ENCODE measurements at places on chromosomes 11 and 22. TPM values are rescaled to one million over a fixed set of nuclear protein-coding genes. Genes with fewer than 3 reads are reported as not detected.

DNA sequence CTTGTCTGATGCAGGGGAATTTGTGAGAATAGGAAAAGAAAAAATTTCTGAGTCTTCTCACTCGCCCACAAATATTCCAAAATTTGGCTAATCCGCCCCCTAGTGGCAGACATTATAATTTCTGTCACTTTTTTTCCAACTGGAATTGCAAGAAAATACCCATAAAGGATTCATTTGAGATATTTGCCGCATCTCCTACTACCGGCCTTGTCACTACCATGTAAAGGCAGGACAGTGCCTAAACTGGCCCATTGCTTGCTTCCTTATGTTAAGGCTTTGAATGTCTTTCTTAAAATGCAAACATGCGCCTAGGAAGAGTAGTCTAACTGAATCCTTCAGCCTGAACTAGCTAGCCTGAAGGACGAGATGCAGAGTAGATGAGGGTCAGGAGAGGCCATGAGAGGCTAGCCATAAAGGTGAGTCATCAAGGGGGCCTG lies 9.3 kb upstream of the CEP295 start:
- H3K36me3 ChIP-seq = no peaks in the 10 kb centered on the region
- DNase-seq = no peak
- no peak overlapping the region for H3K27ac ChIP-seq
- H3K4me3 ChIP-seq = no peak overlapping the region
- H3K27me3 ChIP-seq = no peaks in the 10 kb centered on the region
- no peaks in the 10 kb centered on the region for H3K4me1 ChIP-seq

CTSW gene
- total RNA-seq = not detected

DNA sequence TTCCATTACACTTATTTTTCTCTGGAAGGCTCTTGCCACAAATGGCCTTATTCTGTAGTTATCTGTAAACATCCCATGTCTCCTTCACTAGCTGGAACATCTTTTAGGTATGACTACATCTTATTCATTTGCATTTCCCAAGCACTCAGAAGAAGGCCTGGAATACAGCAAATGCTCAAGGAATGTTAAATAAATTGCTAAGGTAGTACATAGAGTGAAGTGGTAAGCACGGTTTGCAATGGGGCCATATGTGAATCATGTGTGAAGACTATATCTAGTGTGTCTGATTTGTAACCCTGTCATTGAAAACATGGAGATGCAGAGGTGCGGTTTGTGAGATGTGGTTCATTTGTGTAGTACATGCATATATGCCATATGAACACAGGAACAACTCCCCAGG lies 33.5 kb downstream of the GDPD4 start:
- no peak overlapping the region for H3K27ac ChIP-seq
- no peaks in the 10 kb centered on the region for H3K36me3 ChIP-seq
- no peaks in the 10 kb centered on the region for H3K27me3 ChIP-seq

DNA sequence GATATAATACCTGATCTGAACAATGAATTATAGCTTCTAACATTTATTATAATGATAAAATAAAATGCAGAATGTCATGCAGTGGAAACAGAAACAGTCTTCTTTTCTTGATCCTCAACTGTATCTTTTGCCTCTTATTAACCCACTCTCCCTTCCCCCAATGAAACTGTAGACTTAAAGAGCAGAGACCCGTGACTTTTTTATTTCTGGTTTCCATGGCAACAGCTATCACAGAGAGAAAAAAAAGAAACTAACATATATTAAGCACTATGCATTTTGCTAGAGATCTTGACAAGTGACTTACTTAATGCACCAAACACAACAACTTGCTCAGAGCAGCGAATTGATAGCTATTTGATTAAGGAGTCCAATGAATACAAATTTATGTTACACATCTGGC lies 69.3 kb downstream of the RAB38 start:
- H3K27me3 ChIP-seq = no peaks in the 10 kb centered on the region
- no peak for DNase-seq
- no peak overlapping the region for H3K4me3 ChIP-seq
- no peaks in the 10 kb centered on the region for H3K36me3 ChIP-seq
- H3K4me1 ChIP-seq = no peaks in the 10 kb centered on the region
- no peak overlapping the region for H3K27ac ChIP-seq

OR56A1 gene
- 0.09 TPM for total RNA-seq

DNA sequence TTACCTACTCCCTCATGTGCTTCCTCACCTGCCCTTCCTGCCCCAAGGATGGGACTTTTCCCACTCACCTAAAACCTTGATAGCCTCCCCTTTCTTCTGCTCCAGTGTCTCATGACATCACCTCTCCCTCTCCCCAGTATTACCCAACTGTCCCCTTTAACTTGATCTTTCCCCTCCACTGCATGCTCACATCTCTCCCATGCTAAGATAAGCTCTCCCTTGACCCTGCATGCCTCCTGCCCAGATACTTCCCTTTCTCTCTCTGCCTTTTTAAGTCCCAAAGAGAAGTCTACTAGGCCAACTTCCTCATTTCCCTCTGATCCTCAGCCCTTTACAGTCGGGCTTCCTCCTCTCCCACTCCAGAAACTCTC lies 14.8 kb downstream of the CD3E start:
- no peak overlapping the region for H3K27ac ChIP-seq
- no peak overlapping the region for H3K4me3 ChIP-seq
- no peak for DNase-seq

TRIM6 gene
- total RNA-seq = 20.6 TPM

CALCB gene
- total RNA-seq = 3.0 TPM

GRCh38 chr11:78170874-78171549 lies 17.4 kb downstream of the KCTD21 start:
- no peaks in the 10 kb centered on the region for H3K4me1 ChIP-seq
- no peak overlapping the region for H3K27ac ChIP-seq
- no peak for DNase-seq
- no peaks in the 10 kb centered on the region for H3K27me3 ChIP-seq
- H3K4me3 ChIP-seq = no peak overlapping the region

DNA sequence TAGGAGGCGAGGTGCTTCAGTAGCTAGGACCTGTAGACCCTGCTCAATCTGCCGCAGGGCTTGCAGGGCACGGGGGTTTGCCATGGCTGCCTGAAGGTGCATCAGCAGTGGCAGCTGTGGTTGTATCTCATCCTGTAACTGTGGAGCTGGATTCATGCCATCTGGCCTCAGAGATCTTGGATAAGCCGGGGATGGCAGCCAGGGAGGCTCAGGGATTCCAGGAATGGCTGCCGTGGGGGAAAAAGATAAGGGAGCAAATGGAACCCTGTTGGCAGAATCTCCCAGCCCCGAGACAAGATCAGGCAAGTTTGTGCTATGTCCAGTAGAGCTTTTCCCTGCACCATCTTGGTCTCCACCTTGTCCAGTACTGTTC lies 1.8 kb downstream of the UBQLN3 start:
- no peak for DNase-seq
- H3K27me3 ChIP-seq = no peaks in the 10 kb centered on the region
- no peaks in the 10 kb centered on the region for H3K36me3 ChIP-seq
- no peaks in the 10 kb centered on the region for H3K4me1 ChIP-seq
- no peak overlapping the region for H3K27ac ChIP-seq

All from H1 (cell line).